Right lung (tissue), 10 donors: ENCODE measurements at places on chromosomes 16 and 17.

DNA sequence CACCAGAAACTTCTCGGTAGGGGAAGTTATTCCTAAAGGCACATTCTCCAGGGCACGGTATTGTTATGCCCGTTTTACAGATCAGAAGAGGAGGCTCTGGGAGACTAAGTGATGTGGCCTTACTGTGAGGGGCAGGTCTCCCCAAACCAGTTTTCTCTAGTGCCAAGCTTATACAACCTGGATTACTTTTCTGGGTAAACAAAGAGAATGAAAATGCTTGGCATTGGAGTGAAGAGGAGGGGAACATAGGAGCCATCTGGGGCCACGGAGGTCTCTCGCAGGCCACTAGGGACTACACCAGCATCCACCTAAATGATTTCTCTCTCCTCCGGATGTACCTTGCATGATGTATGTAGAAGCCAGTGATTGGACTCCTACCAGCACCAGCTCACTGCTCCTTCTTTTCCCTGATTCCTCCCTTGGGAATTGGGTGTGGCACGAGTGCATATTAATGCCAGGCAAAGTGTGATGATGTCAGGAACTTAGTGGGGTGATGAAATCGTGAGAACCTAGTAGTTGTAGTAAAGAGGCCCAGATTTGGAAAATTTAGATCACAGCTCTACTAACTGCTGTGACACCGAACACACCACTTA is 674 bp downstream of the TOM1L1 start:
- peak; percentile 17 for DNase-seq

GRCh38 chr16:73743665-73744496 is 552.7 kb upstream of the PSMD7 start:
- no peak for DNase-seq

GRCh38 chr17:28467456-28468025 is 5.9 kb upstream of the SLC13A2 start:
- DNase-seq = no peak

- no peak for DNase-seq
Measured at GRCh38 chr17:75093548-75094158, 5.9 kb downstream of the SLC16A5 start.

- no peak for DNase-seq
Measured at GRCh38 chr16:46808997-46809396, 22.0 kb downstream of the C16orf87 start.

GRCh38 chr16:30005341-30006094 is 5.3 kb downstream of the DOC2A start:
- no peak for DNase-seq

DNA sequence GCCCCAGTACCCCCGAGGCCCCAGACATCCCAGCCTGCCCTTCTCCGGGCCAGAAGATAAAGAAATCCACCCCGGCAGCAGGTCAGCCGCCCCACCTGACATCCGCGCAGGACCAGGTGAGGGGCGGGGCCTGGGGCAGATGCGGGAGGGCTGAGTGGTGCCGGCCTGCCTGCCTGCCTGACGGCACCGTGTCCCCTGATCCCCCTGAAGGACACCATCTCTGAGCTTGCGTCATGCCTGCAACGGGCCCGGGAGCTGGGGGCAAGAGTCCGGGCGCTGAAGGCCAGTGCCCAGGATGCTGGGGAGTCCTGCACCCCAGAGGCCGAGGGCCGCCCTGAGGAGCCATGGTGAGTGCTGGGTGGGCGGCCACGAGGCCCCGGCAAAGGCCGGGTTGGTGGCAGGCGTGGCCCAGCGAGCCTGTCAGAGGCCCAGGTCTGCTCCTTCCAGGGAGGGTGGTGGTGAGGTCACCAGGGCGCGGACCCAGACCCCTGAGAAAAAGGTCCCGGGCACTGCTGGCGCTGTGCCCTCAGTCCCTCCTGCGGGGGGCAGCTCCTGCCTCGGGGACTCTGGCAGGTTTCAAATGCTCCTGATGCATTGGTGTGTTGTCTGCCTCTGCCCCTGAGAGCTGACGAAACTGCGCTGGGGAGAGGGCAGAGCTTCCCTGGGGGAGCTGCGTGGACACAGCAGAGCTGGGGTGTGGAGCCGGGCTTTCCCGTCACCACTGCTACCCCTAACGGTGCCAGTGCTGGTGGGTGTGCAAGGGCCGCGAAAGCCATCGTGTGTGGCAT is 1.2 kb downstream of the CDT1 start:
- no peak for DNase-seq

GRCh38 chr17:49327835-49328784 is 33.9 kb downstream of the ZNF652 start:
- no peak for DNase-seq

DNA sequence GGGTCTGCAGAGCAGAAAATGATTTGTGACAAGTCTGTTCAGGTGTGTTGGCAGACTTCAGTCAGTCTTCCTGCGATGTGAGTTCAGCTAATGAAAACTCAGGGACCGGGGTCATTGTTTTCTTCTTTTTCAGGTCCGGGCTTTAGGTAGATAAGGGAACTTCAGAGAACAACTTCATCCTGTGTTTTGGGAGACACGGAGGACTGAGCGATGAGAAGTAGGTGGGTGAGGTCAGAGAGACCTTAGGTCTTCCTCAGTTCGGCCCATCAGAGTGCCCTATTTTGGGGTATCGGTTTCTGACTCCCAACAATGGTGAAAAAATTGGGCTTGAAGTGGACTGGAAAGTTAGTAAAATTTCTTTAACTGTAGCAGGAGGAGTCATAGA is 88.9 kb upstream of the ATF7IP2 start:
- no peak for DNase-seq

- no peak for DNase-seq
Measured at GRCh38 chr17:34269969-34270368, at the start of gene CCL7. Gene CCL7, plus strand, starts transcription at chr17:34270221. Its CDS starts 70 bp downstream, at chr17:34270291.

- DNase-seq = peak; percentile 60
Measured at GRCh38 chr16:84286578-84287240, 8.0 kb upstream of the WFDC1 start.

DNA sequence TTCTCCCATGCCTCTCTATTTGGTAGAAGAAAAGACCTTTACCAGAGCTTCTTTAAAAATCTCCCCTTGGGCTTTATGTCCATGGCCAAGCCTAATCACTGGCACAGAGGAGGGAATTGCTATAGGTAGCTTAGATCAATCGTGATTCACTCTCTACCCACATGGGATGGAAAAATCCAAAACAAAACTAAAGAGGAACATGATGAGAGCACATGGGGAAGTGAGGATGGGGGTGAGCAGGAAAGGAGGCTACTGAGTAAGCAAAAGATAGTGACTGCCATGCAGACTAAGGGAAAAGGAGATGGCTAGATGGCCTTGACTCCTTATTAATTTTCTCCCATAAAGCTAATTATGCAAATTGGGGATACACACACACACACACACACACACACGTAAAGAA is 201.2 kb downstream of the HS3ST3A1 start:
- no peak for DNase-seq

GRCh38 chr17:45405250-45406086 is 27.2 kb downstream of the ARHGAP27 start:
- DNase-seq = no peak

DNA sequence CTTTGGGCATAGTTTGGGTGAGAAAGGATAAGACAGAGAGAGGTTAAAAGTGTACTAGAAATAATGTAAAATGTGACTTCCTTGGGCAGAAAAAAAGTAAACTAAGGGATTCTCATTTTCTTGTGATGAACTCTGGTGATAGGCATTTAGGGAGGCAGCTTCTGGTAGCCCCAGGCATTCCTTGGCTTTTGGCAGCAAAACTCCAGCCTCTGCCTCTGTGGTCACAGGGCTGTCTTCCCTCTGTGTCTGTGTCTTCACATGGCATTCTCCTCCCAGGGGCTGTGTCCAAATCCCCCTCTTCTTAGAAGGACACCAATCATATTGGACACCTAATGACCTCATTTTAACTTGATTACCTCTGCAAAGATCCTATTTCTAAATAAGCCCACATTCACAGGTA is 54.7 kb downstream of the HS3ST3B1 start:
- DNase-seq = no peak

DNA sequence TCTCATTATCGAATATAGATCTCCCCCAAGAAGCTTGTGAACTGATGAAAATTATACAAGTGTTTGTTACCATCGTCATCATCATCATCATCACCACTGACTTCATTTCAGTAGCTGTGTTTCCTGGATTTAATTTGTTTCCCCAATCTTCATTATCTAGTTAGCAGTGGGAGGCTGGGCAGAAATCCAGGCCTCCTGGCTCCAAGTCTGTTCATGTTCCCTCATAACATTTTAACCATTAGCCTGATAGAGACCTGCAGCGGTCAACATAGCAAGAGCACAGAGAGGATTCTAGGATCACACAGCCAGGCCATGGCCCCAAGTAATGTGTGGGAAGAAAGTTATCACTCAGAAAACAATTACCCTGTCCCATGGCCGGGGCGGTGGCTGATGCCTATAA is 526.2 kb upstream of the CDH11 start:
- no peak for DNase-seq

- no peak for DNase-seq
Measured at GRCh38 chr17:76200354-76200753, 39.9 kb downstream of the RNF157 start.

- no peak for DNase-seq
Measured at GRCh38 chr17:45311760-45312476, 4.9 kb downstream of the MAP3K14 start.

DNA sequence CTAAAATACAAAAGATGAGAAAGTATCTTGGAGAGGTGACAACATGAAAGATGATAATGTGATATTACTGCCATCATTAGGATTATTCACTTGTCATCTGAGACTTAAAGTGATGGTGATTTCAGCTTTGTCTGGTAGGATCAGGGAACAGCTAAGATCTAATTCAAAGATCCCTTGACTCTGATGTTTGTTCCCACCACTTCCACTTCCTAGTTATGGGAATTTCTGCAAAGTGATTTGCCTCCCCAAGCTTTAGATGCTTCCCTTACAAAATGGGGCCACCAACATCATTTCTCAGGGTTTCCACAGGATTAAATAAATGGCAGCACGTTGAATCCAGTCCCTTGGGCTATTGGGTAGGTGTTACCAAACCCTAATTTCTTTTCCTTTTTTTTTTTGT is 550.8 kb upstream of the CDH5 start:
- no peak for DNase-seq

- DNase-seq = no peak
Measured at GRCh38 chr16:85569615-85570212, 43.4 kb upstream of the GSE1 start.

- DNase-seq = no peak
Measured at GRCh38 chr16:69188236-69188549, 1.2 kb downstream of the SNTB2 start.

- no peak for DNase-seq
Measured at GRCh38 chr17:31472137-31472536, 80.7 kb downstream of the RAB11FIP4 start.

DNA sequence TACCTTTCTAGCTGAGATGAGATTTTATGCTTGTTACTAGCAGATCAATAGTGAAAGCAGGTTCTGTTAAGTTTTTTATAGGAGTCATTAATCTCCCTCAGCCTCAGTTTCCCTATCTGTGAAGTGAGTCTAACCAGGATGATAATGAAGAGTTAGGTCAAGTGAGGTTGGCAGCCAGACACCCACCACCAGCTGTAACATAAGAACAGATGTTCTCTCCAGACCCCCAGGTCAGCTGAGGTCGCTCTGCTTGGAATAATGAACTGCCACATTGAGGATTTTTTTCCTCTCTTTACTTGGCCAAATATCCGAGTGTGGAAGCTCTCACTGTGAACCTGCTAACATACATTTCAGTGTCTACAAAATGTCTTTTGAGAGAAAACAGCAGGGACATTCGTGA is 389.6 kb downstream of the WWOX start:
- no peak for DNase-seq

DNA sequence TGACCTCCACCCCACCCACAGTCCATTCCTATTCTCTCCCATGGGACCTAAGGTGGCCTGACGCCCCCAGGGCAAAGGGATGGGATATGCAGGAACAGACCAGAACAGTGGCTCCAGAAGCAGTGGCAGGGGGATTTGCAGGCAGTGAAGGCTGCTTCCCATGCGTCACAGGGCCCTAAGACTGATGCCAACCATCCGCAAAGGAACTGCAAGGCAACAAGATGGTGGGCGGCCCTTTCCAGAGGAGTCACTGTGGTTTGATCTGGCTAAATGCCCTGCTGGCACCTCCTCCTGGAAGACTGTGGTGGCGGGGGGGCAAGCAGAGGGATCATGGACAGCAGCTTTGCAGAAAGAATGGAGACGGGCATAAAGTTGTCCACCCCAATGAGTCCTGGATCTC is 4.4 kb upstream of the SLC39A11 start:
- DNase-seq = no peak

- no peak for DNase-seq
Measured at GRCh38 chr16:70591615-70592014, 54.7 kb upstream of the IL34 start.

- no peak for DNase-seq
Measured at GRCh38 chr16:76197900-76198299, 79.3 kb upstream of the CNTNAP4 start.

DNA sequence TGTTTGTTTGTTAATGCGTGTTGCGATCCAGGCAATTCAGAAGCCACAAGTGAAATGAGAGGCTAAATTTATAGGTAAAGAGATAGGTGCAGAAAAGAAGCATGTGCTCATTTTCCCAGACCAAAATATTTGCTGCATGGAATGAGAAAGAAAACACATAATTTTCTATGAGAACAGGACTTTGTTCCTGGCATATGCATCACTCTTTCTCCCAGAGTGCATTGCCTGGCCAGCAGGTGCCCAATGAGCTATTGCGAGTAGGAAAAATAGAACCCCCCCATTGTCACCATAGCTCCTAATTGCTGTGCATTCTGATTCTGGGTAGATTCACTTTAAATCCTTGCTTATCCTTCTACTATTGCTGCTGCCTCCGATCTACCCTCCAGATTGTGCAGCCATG is 410.4 kb downstream of the PMP22 start:
- DNase-seq = no peak

DNA sequence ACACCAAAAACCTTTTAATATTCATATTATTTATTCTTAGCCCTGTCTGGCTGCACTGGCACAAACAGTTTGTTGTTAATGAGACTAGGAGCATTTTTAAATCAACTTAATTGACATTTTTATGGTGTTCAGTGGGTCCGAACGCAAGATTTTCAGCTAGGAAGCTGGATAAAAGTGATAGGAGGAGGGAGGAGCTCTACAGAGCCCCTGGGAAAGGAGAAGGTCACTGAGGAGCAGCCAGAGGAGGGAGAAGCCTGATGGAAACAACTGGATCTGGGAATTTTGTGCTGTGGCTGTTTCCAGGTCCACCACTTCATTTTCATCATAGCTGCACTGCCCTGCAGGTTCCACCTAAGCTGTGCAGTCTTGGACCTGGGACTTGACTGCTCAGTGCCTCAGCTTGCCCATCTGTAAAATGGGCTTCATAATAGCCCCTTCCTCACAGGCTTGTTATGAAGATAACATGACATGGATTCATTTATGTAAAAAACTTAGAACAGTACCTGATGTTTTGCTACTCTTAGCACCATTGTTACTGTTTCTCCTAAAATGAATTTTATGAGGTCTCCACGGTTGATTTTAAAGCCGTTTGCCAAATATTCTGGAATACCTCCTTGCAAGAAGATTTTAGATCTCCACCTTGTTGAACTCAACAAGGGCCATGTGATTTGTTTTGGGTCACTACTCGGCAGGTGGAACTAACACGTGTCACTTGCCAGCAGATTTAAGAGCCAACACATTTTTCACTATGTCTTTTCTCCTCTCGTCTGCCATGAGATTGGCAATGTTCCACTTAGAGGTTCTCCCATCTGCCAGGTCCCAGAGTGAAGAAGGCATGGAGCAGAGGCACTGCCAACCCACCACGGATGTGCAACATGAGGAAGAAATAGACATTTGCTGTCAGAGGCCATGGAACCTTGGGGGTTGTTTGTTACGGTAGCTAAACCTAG is 18.7 kb upstream of the GRIN2A start:
- no peak for DNase-seq

- peak; percentile 59 for DNase-seq
Measured at GRCh38 chr17:350706-351448, 1.7 kb downstream of the RPH3AL start.

- no peak for DNase-seq
Measured at GRCh38 chr17:17080181-17080631, 37.9 kb downstream of the MPRIP start.
